ENCODE measurements at places on chromosomes 12 and 14. TPM values are rescaled to one million over a fixed set of nuclear protein-coding genes. Genes with fewer than 3 reads are reported as not detected.
A peak's percentile ranks its signal among the peaks of the same experiment; 100 is the strongest.

Gene LMO3
- total RNA-seq, result not detected

Gene PPP1R36
- total RNA-seq, result not detected

Gene TMEM233
- total RNA-seq, result not detected

DNA sequence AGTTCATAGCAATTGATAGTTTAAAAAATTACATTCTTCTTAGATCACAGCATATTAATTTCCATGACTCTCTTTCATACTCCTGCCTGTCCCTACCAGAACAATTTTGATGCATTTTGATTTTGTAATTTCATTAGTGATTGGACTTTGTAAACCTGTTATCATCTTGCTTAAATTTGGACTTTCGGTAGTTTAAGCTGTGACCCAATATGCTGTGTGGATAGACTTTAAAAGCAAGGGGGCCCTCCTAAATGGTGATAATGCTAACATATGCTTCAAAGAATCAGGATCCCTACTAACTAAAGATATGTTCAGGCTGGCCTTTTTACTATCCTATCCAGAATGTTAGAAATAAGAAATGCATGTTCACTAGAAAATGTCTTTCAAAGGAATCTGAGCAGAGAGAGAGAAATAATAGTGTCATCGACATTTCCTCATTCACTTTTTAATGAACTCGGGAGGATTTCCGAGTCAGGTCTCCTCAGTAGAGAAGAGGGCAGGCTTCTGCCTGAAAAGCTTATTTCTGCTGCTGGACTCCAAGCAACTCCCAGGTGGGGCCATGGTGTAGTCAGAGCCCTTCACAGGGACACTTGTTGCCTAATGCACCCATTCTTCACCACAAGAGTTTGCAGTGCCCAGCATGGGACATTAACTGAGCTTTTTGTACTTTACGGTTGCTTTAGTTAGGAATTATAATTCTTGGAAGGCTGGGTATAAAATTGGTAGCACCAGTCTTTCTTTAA lies 16.7 kb downstream of the SLC38A4 start:
- no peak for DNase-seq

DNA sequence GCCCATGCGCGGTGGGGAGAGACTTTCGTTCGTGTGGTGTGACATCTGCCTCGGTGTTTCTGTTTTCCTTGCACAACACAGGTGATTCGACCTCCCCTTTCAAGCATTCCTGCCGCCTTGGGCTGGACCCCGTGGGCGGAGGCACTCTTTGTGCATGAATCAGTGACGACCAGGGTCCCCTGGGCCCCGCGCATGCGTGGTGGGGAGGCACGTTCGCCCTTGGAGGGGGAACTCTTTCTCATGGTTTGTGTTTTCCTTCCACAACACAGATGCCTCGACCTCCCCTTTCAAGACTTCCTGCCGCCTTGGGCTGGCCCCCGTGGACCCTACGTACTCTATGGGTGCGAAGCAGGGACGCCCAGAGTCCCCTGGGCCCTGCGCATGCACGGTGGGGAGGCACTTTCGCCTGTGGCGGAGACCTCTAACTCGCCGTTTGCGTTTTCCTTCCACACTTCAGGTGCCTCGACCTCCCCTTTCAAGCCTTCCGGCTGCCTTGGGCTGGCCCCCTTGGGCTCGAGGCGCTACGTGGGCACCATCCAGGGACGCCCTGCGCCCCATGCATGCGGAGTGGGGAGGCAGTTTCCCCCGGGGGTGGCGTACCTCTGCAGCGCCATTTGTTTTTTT lies 340.9 kb downstream of the ALG10 start:
- DNase-seq, result no peak

DNA sequence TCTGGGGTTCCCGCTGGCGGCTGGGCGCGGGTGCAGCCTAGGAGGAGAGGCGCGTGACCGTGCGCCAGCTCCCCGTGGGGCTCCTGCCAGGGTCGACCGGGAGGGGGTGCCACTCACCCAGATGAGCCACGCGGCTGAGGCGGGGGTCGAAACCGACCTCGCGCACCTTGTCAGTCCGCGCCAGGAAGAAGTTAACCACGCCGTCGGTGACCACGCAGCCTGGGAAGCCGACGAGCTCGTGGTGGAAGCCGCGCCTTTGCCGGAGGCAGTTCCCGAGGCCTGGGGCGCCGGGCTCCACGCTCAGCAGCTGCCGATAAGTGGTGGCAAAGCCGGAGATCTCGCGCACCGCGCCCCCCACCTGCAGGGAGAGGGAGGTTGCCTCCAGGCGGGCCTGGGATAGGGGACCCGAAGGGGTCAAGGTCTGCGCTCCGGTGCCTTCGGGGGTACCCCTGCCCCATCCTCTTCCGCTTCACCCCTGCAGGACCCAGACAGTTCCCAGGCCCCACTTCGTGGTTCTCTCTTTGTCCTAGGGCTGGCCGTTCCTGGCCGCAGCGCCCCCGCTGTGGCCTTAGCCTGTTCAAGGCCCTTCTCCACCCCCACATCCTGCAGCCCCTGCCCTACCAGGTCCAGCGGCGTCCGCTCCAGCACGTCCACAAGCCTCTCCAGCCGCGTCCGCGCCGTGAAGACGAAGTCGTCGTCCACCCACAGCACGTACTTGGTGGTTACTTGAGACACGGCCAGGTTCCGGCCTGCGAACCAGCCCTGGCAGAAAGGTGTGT lies 5.3 kb downstream of the B4GALNT1 start:
- no peak for DNase-seq

- no peak for DNase-seq
Observed at GRCh38 chr12:27429606-27430005, 16.9 kb upstream of the SMCO2 start.

GRCh38 chr14:31476131-31476866 lies 11.5 kb downstream of the GPR33 start:
- DNase-seq, result no peak

DNA sequence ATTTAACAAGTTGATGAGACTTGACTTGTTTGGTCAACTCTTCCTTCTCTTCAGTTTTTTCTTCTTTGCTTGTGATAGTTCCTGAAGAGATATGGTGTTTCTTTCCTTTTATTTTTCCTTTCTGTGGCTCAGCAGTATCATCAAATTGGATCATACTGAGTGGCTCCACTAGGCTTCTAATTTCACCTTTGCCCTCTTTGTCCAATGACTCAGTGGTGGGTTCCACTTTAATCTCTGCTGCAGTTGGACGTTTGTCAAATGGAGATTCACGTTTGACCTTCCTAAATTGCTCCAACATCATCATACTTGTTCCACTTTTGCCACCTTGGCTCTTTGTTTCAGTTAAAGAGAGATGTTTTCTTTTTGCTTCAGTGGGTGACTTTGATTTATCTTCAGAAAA lies 41.5 kb downstream of the FAM186A start:
- DNase-seq, result no peak

- DNase-seq, result no peak
Observed at GRCh38 chr12:105998561-105998960, 140.2 kb downstream of the NUAK1 start.

DNA sequence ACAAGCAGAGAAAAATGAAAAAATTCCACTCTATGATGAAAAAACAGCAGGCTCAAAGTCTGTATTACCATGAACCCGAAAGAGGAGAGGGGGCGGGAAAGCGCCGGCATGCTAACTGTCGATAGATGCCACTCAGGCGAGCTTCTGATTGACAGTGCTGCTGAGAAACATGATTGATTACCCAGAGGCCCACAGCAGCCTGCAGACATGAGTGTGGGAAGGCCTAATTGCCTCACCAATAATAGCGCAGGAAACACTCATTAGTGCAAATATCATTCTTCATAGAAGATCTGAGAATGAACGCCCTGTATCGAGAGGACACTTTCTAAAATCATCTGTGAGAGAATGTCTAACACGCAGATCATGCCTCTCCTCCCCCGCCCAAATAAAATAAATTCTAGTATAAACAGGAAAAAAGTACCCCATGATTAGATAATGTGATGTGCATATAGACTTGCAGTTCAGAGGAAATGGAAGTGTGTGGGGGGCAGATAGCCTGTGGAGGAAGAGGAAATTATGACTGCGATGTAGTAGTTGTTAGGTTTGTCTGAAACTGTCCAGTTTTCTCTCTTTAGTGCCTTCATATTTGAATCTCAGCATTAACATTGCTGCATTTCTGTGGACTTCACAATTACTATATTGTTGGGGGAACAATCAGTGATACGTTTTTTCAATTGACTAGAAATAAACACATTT lies 15.6 kb downstream of the TPH2 start:
- no peak for DNase-seq

DNA sequence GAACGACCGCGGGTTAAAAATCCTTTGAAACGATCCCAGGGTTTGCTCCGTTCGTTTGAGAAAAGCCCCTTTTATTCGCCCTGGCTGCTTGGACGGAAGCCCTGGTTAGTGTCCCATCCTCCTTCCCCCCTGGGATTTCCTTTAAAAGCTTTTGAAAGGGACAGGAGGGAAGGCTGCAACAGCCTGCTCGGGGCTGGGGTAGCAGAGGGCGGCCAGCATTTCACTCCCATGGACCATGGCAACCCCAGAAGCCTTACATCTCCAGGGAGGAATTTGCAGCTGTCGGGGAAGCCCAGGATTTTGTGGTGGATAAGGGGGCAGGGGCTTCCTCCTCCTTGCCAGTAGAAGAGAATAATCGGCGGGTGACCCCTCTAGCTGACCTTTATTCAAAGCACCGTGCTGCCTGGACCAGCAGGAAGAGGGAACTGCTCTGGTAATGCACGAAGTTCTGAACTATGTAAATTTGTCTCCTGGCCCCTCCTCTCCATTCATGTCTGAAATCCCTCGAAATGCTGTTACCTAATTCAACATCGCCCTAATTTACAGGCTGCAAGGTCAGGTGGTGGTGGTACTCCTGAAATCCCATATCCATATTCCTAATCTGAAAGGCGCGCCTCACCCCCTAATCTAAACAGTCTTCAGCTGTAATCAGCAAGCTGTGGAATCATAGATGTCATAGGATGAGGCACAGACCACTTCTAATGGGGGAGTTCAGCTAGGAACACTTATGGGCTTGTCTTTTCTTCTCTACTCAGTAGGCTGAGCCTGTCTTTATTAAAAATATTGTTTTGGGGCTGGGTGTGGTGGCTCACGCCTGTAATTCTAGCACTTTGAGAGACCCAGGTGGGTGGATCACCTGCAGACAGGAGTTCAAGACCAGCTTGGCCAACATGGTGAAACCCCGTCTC lies 1.0 kb upstream of the CLIP1 start:
- DNase-seq, result peak; percentile 67

- no peak for DNase-seq
Observed at GRCh38 chr14:58919217-58919616, 269.2 kb upstream of the DAAM1 start.

- peak; percentile 76 for DNase-seq
Observed at GRCh38 chr14:53953002-53953827, 3.4 kb downstream of the BMP4 start.

- DNase-seq, result no peak
Observed at GRCh38 chr14:51304941-51305340, 64.9 kb downstream of the TMX1 start.
